ENCODE measurements at places on chromosomes 2 and 18.

DNA sequence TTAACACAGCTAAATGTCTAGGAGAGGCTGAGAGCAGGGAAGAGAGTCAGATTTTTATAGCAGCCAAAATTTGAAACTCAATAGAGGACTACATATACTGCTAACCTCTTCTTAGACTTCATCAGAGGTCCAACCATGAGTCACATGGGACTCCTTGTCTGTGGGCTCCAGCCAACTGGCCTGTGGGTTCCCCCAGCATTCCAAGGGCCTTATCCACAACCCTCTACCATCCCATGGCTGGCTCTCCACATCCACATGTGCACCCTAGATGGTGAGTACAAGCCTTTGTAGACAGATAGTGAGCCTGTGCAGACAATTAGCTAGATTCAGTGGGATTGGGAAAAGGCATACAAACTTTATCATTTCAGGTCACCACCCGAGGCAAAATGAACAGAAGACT, 901.9 kb upstream of the ZEB2 start:
- peak; percentile 2 for DNase-seq

DNA sequence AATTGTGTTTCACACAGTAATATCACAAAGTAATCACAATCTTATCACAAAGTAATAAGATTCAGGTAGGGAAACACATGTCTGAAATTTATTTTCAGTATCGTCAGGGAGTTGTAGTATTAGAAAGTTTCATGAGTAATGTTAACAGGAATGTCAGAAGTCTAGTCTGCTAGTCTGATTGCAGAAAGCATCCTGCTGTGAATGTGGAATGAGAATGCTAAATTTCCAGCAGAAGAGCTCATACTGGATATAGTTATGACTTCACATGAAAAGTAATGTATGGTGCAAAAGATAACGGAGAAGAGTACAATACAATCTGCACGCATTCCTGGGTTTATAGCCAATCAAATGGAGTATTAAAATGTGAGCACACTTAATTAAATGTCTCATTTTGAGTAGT, 494.7 kb upstream of the SETBP1 start:
- no peak for DNase-seq

DNA sequence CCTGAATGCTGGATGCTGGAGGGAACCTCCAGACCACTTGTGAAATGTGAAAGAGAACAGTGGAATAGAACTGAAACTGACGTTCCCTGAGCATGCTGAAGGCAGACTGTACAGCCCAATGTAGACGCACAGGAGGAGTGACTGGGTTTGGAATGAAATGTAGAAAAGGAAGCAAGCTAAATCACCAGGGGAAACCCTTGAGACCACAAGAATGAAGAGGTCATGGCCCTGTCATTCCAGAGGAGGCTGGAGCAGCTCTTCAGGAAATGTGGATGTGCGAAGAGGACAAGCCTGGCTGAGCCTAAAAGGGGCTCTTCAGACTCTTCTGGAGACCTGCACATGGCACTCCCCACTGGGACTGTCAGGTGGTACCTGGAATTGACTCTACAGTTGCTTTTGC, 118.5 kb upstream of the ALPP start:
- peak; percentile 71 for DNase-seq

- DNase-seq, result no peak
Observed at GRCh38 chr18:77359561-77360314, 110.1 kb downstream of the GALR1 start.

GRCh38 chr2:118061135-118061955, 26.9 kb upstream of the INSIG2 start:
- DNase-seq, result peak; percentile 74

DNA sequence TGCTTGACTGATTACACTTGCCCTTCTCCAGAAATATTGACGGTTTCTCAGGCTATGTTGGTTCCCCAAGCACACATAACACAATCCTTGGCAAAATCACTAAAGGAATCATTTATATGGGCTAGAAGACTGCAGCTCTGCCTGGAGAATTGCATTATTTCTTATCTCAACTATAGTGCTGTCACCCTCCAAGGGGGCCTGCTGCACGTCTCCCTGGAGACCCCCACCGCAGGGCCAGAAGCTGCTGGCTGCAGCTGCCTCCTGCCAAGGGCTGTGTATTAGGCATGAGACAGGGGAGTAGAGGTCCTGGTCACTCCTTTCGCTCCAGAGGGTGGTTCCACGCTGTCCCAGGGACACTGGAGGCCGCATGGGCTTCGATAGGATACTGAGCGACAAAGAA, 76.6 kb downstream of the LRRC30 start:
- DNase-seq, result no peak

DNA sequence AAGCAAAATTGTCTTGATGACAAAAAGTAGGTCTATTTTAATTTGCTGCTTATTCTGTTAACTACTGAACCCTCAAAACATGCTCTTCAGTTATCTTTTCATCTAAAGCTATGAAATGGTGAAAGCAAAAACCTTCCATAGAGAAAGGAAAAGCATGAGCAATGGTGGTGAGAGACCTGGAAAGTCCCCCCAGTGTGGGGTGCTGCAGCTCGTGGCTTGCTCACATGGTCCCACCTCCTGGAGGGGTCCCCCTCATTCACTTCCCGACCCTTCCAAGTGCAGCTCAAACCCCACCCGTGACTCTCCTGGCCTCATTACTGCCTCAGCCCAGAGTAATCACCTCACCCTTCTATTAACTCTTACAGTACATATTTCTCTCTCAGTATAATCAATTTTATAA, 301.8 kb upstream of the HNRNPA3 start:
- no peak for DNase-seq

DNA sequence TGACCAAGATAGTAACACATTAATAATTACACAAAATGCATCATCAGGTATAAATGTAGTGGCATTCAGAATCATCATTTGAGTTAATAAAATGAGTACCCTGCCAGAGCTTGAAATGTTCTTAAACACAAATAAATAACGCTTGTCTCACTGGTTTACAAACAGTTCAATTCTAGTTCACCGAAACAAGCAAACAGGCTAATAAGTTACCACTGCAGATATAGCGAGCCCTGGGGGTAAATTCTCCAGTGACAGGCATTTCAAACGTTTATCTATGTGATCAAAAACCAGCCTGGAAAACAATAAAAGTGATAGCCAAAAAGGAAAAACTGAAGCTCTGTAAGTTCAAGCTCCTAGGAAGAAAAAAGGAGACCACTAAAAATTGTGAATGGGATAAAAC, 152.6 kb downstream of the THADA start:
- DNase-seq, result no peak

DNA sequence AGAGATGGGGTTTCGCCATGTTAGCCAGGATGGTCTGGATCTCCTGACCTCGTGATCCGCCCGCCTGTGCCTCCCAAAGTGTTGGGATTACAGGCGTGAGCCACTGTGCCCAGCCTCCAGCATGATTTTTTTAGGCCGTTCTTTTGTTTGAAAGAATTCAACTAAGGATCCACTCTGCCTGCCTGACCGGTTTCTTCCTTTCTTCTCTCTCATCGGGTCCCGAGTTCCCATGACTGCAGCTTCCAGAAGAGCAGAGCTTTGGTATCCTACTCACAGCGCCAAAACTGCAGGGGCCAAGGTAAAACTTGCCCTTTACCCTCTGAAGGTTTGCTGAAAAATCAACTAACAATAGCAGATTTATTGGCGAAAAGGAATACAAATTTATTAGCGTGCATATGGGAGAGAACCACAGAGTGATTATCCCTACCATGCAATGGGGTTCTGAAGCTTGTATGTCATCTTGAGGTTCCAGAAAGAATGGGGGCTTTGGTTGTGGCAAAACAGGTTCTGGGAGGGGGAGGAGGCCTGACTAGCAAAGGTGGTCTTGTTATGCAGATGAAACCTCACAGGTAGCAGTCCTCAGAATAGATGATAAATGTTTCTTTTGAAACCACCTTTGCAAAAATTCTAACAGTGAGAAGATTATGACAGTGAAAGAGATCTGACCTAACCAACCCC, 87.0 kb upstream of the MSH6 start:
- DNase-seq, result no peak

GRCh38 chr2:228628682-228629081, 447.2 kb upstream of the SPHKAP start:
- no peak for DNase-seq

DNA sequence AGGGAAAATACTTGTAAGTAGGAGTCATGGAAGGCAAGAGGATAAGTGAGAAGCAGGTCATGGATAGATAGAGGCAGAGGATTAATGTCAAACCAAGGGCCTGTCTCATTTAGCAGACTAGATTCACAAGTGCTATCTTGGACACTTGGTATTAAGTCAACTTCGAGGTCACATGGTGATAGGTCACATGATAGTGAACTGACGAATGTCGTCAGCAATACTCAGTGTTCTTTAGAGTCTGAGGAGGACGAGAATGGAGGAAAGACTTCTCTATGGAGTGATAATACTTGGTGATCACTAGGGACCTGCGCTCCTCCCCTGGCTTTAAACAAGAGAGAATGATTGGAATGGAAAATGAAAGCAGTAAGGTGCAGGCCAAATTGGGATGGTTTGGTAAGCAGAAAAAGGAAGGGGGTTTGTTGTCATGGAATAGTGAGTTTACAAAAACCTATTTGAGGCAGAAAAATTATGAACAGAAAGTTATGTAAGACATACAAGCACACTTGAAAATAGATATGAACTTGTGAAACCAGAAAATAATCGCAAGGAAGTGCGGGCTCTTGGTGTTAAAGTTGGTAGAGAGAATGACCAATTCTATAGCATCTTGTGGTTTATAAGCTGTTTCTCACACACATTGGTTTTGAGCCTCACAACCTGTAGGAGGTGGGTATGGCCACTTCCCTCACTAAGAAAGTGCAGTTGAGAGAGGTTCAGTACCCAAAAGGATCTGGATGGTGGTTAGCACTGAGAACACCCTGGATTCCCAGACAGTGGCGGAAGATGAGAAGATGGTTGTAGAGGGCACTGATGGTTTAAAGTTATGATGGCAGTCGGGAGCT, 141.5 kb downstream of the WDSUB1 start:
- no peak for DNase-seq

Measured in AG09309 (cell line).